ENCODE measurements at places on chromosomes 4 and X.

DNA sequence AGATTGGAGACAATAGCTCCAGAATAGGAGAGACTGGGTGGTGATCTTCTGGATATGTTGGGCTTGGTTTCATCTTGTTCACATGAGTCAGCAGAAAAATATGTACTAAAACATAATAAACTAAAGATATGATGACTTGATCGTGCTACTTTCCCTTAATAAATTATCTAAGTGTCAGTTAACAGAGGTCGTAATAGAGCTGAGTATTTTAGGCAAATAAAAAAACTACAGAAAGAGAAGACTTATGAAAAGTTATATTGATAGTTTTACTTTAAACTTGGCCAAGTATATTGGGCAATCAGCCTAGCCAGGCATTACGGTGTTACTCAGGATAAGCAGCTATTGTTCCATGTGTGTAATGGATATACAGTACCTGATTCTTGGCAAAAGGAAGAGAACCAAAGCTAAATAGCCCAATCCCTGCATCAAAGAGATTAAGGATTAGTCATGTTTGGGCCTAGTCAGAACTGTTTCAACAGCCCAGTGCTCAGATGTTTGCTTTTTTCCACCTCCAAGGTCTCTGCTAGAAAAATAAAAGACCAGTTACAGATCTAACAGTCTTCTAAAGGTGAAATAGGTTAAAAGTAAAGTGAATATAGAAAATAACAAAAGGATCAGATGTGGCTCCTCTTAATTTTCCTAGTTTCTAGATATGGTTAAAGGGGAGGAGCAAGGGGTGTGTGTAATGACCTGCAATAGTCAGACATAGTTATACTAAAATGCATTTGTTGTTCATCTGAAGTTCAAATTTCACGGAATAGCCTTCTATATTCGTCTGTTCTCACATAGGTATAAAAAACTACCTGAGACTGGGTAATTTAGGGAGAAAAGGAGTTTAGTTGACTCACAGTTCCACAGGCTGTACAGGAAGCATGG is 262.6 kb downstream of the ADGRL3 start:
- no peak for DNase-seq

DNA sequence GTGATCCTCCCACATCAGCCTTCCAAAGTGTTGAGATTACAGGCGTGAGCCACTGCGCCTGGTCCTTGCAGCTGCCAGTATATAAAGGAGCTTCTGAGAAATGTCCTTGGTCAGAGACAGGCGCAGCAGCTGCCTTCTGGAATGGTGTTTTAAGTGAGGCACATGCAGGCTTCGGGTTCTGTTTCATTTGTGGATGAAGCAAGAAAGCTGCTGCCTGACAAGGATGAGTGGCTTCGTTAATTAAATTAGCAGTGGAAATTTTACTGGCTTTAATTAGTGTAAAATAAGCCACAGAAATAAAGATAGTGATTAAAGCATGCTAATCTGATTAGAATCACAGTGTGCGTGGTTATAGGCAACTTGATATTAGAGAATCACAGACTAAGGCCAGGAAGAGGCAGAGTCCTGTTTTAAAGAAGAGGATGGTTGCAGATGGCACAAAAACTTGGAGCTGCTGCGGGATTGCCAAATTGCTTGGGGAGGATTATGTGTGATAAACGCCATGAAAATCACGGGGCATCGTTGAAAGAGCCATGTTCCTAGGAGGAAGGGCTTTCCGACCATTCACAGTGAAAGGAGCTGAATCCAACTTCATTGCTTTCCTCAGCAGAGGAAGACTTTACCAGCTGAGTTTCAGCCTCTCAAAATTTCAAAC is 348.4 kb upstream of the FAT1 start:
- DNase-seq = no peak

DNA sequence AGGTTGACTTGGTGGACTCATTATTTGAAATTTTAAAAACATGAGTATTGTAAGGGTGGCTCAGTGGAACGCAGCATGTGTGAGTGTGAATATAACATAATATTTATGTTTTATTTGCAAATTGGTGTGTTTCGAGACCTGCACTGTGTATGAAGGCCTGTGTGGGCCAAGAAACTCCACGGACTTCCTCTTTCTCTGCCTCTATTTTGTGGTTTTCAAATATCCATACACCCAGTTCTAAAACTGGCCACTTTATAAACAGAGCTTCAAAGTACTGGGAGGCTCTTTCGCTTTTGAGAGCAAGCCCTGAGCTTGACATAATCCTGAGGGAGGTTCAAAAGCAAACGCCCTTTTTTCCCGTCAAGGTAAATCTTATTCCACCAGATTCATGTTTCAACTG is 187.7 kb downstream of the GPAT3 start:
- DNase-seq = no peak

- no peak for DNase-seq
Observed at GRCh38 chr4:81740487-81740886, 268.8 kb upstream of the RASGEF1B start.

DNA sequence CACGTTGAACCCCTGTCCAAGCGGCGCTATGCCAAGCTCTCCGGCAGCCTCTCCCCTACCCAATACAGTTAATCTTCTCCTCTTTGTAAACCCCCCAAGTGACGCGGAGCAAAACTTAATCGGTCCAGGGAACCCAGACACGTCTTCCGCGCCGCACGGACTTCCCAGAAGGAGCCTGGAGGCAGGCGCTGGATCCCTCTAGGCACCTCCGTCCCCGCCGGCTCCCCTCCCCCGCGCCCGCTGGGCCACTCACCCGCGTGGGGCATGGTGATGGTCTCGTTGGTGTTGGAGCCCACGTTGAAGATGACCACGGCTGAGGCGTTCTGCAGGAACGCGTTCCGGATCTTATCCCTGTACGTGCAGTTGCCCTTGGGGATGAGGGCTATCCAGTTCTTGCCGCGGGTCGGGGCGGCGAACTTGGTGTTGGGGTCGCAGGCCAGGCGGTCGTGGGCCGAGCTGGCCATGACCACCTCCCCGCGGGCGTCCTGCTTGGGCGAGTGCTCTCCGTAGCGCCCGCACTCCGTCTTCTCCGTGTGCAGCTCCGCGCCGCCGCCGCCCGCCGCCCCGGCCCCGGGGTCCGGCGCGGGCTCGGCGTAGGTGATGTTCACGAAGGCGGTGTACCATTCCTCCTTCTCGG is 1.1 kb downstream of the RNF150 start:
- DNase-seq = no peak

DNA sequence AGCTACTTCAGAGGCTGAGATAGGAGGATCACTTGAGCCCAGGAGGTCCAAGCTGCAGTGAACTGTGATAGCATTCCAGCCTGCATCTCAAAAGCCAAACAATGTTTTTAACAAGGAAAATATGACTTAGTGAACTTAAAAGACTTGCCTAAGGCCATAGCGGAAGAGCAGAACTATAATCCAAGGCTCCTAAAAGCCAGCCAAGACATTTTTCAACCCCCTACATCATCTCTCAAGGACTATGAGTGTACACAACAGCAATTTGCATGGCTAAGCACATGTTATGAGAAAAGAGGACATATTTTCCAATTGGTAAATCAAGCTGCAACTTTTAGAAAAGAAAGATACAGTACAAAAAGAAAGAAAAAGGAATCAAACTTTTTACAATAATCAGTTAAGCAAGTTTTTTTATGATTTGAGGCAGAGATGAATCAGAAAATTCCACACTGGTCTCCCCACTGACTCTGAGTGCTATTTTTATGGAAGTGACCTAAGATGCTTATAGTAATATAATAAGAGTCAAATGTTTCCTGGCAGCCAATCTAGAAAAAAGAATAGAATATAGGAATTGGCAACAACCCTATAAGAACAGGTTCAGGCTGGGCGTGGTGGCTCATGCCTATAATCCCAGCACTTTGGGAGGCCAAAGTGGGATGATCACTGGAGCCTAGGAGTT is 9.8 kb upstream of the ACOT9 start:
- no peak for DNase-seq

GRCh38 chr4:148810461-148810860 is 368.2 kb upstream of the NR3C2 start:
- DNase-seq = no peak

GRCh38 chr4:30868111-30868895 is 148.1 kb downstream of the PCDH7 start:
- no peak for DNase-seq

GRCh38 chr4:152640058-152640921 is 39.5 kb downstream of the TMEM154 start:
- no peak for DNase-seq

- no peak for DNase-seq
Observed at GRCh38 chr4:62513306-62513705, 1313.2 kb downstream of the ADGRL3 start.

DNA sequence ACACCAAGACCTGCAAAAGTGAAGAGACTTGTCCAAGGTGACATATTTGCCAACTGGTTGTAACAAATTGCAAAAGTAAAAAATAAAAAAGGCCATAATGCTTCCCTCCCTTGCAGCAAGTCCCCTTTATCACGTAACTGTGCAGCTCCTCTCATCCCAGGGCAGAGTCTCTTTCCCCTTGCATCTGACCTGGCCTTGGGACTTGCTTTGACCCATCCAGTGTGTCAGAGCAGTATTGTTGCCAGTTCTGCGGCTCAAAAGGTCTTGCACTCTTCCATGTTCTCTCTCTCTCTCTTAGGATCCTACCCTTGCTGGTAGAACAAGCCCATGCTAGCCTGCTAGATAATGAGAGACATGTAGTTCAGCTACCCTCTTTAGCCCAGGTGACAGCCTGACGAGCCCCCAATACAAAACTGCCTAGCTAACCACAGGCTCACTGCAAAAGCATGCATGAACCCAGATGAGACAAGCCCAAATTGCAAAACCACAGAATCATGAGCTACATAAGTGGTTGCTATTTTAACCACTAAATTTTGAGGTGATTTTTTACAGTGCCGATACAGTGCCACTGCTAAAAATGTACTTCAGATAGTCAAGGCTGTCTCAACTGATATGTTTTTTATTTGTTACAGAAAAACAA is 289.5 kb upstream of the PPARGC1A start:
- no peak for DNase-seq

GRCh38 chrX:21383546-21383945 is 9.3 kb downstream of the CNKSR2 start:
- no peak for DNase-seq

DNA sequence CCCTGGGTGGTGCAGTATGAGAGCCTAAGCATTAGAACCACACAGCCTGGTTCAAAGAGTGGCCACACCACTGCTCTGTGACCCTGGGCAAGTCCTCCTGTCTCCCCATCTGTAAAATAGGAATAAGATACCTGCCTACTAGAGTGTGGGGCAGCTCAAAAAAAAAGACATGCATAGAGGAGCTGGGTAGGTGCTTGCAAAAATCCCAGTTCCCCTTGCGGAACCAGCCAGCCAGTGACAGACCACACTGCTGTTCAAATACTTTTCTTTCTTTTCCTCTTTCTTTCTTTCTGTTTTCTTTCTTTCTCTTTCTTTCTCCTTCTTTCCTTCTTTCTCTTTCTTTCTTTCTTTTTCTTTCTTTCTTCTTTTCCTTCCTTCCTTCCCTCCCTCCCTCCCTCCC is 63.0 kb upstream of the TRIM2 start:
- DNase-seq = no peak

- no peak for DNase-seq
Observed at GRCh38 chr4:78591404-78591803, 39.8 kb downstream of the ANXA3 start.

GRCh38 chr4:25401066-25401465 is 24.0 kb downstream of the ANAPC4 start:
- DNase-seq = no peak

DNA sequence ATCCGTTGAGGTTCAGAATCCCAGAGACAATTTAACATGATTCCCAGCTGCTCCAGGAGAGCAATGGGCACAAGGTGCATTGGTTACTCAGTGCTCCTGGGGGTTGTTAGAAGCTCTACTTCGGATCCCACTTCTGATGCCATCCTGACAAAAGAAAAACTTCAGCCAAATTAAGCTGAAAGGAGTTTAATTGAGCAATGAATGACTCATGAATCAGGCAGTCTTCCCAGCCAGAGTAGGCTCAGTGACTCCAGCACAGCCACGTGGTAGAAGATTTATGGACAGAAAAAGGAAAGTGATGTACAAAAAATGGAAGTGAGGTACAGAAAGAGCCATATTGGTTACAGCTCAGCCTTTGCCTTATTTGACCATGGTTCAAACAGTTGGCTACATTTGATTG is 95.7 kb downstream of the PWWP3B start:
- DNase-seq = no peak

GRCh38 chrX:104697294-104697693 is 131.3 kb downstream of the IL1RAPL2 start:
- DNase-seq = no peak

Data from activated effector memory CD4-positive, alpha-beta T cell treated with anti-CD3 and anti-CD28 coated beads, Interleukin-2, amount 50 U/mL, for 16 hours (primary cell).